RWPE2 (cell line): ENCODE measurements at places on chromosomes 2 and 18.

- no peak for DNase-seq
Measured at GRCh38 chr2:133420788-133421187, 147.5 kb downstream of the NCKAP5 start.

GRCh38 chr2:203797712-203798111 lies 69.9 kb upstream of the CTLA4 start:
- no peak for DNase-seq

DNA sequence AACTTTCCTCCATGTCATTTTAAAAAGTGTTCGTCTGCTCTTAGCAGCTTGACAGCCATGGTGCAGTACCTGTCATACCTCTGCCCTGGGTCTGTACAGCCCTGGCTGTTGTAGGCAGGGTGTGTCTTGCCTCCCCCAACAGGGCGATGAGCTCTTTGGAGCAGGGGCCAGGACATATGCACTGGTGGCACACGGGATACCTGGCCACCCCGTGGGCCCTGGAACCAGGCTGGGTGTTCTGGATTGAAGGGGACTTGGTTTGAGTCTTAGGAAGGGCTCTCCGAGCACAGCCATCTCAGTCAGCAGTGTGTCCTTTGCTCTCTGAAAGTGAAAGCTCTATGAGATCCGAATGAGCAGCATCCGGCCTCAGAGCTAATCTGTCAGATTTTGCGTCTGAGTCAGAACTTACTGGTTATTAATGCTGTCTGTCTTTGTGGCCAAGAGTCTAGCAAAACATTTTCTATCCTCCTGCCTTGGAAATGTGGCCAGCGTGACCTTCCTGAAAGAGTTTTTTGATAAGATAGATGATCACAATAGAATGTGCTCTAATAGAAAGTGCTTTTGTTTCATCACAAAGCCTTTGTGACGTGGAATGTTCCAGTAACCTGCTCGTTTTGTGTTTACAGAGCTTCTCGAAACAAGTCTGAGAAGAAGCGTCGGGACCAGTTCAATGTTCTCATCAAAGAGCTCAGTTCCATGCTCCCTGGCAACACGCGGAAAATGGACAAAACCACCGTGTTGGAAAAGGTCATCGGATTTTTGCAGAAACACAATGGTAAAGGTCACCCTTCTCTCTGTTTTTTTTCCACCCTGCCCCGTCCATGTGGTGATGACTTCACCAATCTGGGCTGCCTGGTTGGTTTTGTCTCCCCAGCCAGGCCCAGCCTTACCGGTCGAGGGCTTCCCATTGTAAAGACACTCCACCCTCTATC lies 77.3 kb upstream of the RPL31 start:
- no peak for DNase-seq

- DNase-seq: no peak
Measured at GRCh38 chr2:236570081-236570868, 650 bp downstream of the ACKR3 start.

GRCh38 chr2:98039085-98039756 lies 43.5 kb upstream of the TMEM131 start:
- DNase-seq: no peak

- no peak for DNase-seq
Measured at GRCh38 chr2:42999856-43000241, 207.5 kb upstream of the HAAO start.

GRCh38 chr18:58584200-58585127 lies 44.4 kb downstream of the ALPK2 start:
- DNase-seq: no peak

DNA sequence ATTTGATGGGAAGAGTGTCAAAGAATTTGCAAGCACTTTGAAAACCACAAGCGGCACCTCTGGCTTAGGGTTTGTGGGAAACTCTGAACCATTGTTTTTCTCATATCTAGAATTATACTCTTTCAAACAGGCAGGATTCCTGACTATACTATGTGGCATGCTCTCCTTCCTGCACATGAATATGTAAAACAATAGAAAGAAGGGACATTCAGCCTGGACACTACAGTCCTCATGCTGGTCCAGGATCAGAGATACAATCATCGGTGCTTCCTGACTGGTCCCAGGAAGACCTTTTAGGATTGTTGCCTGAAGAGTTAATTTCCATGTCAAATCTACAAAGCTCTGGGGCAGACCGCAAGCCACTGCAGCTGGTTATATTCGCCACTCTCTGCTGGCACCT lies 55.7 kb upstream of the RASGRP3 start:
- DNase-seq: no peak

DNA sequence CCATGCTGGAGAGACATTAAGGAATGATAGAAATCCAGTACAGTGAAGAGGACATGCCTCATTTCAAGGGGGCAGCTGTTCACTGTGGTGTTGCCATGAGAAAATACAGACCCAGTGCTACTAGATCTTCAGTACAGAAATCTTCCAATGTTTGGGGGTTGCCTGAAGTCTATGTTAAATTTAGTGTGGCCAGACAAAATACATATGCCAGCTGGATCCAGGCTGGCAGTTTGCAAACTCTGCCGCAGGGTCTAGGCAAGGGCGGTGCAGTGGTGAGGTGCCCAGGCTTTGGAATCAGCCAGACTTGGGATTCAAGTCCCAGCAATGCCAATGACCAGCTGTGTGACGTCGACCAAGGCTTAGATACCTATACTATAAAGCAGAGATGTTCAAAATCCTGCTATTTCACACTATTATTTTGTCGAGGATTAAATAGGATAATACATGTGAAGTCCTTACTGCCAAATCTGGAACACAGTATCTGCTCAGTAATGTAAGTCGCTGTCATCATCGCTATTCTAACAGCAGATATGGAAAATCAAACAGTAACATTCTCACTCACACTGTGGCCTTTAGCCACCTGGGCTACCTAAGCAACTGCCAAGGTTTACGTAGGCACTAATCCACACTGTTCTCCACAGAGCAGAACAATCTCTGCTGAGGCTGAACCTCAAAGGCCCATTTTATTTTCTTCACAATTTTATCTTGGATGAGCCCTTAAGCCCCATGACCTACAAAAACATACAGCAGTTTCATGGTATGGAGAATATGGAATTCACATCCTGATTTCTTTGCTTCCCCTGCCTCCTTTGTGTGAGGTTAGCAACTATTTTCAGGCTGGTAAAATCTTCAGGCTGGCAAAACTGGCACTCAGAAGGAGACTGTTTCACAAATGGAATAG lies 5.9 kb upstream of the TMSB10 start:
- no peak for DNase-seq

GRCh38 chr2:5076599-5076998 lies 615.6 kb upstream of the SOX11 start:
- DNase-seq: no peak

DNA sequence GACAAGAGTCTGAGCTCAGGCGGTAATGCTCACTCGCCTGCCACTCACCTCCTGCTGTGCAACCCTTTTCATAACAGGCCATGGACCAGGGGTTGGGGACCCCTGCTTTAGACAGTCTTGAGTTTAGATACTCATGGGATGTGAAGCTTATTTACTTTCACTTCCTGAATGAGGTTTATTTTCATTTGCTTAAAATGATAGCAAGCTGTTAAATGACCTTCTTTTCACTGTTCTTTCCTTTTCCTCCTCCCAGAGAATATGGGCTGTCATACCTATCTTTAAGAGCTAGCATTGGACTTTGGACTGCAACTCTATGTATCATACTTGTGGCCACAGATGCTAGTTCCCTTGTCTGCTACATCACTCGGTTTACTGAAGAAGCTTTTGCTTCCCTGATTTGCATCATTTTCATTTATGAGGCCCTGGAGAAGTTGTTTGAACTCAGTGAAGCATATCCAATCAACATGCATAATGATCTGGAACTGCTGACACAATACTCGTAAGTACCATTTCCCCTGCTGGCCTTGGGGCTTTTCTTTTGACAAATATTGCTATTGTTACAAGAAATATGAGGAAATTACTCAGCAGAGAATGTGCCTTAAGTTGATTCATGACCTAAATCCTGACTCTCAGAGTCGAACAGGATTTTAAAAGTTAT lies 168.5 kb downstream of the DPP4 start:
- no peak for DNase-seq

GRCh38 chr2:130729322-130730299 lies 741 bp downstream of the GPR148 start:
- no peak for DNase-seq

GRCh38 chr18:36638224-36638623 lies 190.6 kb downstream of the TPGS2 start:
- no peak for DNase-seq

DNA sequence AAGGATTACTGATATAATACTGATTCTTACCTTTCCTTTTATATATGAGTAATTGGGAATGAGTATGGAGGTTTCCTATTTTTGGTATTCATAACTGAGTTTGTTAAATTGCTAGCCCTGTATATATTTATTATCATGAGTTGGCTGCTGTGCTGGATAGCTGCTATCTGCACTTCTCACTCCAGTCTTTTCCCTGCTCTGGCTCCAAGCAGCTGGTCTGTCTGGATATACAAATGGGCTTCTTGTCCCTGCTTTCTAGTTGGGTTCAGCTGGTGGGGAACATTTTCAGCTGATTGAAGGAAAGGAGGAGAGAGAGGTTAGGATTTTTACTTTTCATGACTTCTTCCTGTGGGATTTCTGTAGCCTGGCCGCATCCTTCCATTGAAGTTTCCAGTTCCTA lies 41.2 kb downstream of the AGFG1 start:
- no peak for DNase-seq
